ENCODE measurements at places on chromosomes 5 and 9. TPM values are rescaled to one million over a fixed set of nuclear protein-coding genes. Genes with fewer than 3 reads are reported as not detected.

The CARD9 gene
- total RNA-seq: 1.6 TPM

The TRIM7 gene
- 2.4 TPM for total RNA-seq

The SLC6A3 gene
- not detected for total RNA-seq

The GCNT4 gene
- 4.5 TPM for total RNA-seq

The PRLR gene
- total RNA-seq: 0.25 TPM

The MEGF10 gene
- 0.56 TPM for total RNA-seq

The PPP3R2 gene
- total RNA-seq: not detected

The OR13C3 gene
- not detected for total RNA-seq

The PNPLA7 gene
- total RNA-seq: 8.2 TPM

The CCDC187 gene
- not detected for total RNA-seq

The STING1 gene
- 98.6 TPM for total RNA-seq

The ALDOB gene
- total RNA-seq: not detected

The PPP1R26 gene
- 2.8 TPM for total RNA-seq

The PPIC gene
- not detected for total RNA-seq

The SPATA6L gene
- total RNA-seq: 0.90 TPM

The KIF24 gene
- total RNA-seq: 5.8 TPM

The NME5 gene
- not detected for total RNA-seq

The PAM gene
- 41.7 TPM for total RNA-seq
